ENCODE measurements at places on chromosomes 13 and 19.

- no peak for DNase-seq
These were observed 9.5 kb downstream of the B3GLCT start for GRCh38 chr13:31209172-31209840.

DNA sequence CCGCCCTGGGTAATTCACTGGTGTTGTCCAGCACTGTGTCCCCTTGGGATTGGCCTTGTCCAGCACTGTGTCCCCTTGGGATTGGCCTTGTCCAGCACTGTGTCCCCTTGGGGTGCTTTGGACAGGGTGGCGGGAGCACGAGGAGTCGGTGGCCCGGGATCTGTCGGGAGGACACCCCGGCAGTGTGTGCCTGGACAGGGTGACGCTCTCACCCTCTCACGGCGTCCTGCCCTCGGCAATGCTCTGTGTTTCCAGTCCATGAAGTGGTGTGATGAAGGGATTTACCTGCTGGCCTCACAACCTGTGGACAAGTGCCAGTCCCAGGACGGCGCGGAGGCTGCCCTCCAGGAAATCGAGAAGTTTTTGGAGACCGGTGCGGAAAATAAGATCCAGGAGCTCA is 29.9 kb upstream of the F7 start:
- DNase-seq, result no peak

DNA sequence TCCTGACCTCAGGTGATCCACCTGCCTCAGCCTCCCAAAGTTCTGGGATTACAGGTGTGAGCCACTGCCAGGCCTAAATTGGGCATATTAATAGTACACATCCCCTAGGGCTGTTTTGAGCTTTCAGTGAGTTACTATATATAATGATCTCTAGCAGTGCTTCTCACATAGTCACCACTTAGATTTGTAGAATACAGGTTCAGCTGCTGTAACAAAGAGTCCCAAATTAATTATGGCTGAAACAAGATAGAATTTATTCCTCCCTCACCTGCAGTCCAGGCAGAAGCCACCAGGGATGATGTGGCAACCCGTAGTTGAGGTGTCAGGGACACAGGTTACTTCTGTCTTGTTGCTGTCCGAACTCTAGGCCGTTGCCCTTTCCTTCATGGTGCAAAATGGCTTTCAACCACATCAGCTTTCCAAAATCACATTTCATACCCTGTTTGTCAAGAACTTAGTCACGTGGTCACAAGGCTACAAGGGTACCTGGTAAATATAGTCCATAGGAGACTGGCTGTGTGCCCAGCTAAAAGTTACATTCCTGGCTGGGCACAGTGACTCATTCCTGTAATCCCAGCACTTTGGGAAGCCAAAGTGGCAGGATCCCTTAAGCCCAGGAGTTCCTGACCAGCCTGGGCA is 2.9 kb downstream of the PROSER3 start:
- no peak for DNase-seq

GRCh38 chr13:112161521-112162301 is 94.8 kb downstream of the SOX1 start:
- no peak for DNase-seq

- DNase-seq, result no peak
These were observed 1.1 kb upstream of the SWSAP1 start for GRCh38 chr19:11373166-11373884.

Data from stimulated activated CD8-positive, alpha-beta memory T cell treated with anti-CD3 and anti-CD28 coated beads, Interleukin-4, amount 100 ng/mL, for 48 hours (primary cell).